Mammary microvascular endothelial cell (primary cell): ENCODE measurements at places on chromosomes 1 and 21. TPM values are rescaled to one million over a fixed set of nuclear protein-coding genes. Genes with fewer than 3 reads are reported as not detected.

Gene GCSAML
- total RNA-seq, result not detected in 2 replicates

Gene HIVEP3
- 1.7 and 2.7 TPM in 2 replicates for total RNA-seq

Gene LAX1
- 0.15 and 0.27 TPM in 2 replicates for total RNA-seq

Gene AMIGO1
- total RNA-seq, result 0.44 and 1.3 TPM in 2 replicates

Gene GPR157
- total RNA-seq, result 2.9 and 3.4 TPM in 2 replicates

Gene CXADR
- total RNA-seq, result 3.1 and 18.7 TPM in 2 replicates

Gene PROK1
- not detected in 2 replicates for total RNA-seq

Gene DNAI4
- 0.20 and 1.3 TPM in 2 replicates for total RNA-seq

Gene MDM4
- 7.7 and 8.1 TPM in 2 replicates for total RNA-seq

Gene TSPAN1
- 2.0 and 2.5 TPM in 2 replicates for total RNA-seq

Gene PTGFRN
- total RNA-seq, result 9.0 and 13.8 TPM in 2 replicates

Gene IL20
- not detected in 2 replicates for total RNA-seq

Gene VANGL1
- total RNA-seq, result 15.5 and 20.9 TPM in 2 replicates

Gene RPS6KC1
- 9.8 and 10.7 TPM in 2 replicates for total RNA-seq

Gene MX2
- 16.9 and 22.6 TPM in 2 replicates for total RNA-seq

Gene ARHGAP30
- total RNA-seq, result 0.13 and 0.20 TPM in 2 replicates

Gene HUNK
- total RNA-seq, result under 0.01 TPM in 1 of 2 replicates, not detected in the other

Gene HECTD3
- total RNA-seq, result 42.4 and 45.8 TPM in 2 replicates

Gene BGLAP
- not detected in 2 replicates for total RNA-seq

Gene CELA2A
- not detected in 2 replicates for total RNA-seq

Gene PHLDA3
- 67.6 and 85.6 TPM in 2 replicates for total RNA-seq
